ENCODE measurements at places on chromosomes 7 and 10.

DNA sequence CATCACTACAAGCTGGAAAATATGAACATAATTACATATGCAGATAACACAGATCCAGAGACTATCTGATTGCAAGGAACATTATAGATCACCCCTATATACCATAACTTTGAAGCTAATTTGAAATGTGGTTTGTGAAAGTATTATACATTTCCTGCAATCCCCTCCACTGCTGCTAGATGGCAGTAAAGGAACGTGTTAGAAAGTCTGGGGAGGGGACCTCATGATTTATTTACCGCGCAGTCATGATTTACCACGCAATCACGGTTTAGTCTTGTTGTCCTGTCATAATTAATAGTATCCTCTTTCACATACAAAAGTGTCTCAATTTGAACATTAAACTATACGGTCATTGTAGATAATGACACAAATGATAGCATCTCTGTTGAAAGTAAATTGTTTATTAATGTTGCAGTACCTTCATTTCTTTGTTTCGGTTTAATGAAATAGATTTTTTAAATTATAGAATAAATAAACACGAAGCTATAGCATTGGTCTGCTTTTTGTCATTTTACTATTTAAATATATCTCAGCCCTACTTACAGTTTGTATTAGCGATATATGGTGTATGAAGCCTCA is 145.3 kb upstream of the PRSS1 start:
- DNase-seq = no peak

GRCh38 chr7:25653384-25653783 is 425.1 kb upstream of the NPVF start:
- DNase-seq = no peak

- no peak for DNase-seq
Observed at GRCh38 chr10:47367646-47368045, 16.4 kb downstream of the ZNF488 start.

DNA sequence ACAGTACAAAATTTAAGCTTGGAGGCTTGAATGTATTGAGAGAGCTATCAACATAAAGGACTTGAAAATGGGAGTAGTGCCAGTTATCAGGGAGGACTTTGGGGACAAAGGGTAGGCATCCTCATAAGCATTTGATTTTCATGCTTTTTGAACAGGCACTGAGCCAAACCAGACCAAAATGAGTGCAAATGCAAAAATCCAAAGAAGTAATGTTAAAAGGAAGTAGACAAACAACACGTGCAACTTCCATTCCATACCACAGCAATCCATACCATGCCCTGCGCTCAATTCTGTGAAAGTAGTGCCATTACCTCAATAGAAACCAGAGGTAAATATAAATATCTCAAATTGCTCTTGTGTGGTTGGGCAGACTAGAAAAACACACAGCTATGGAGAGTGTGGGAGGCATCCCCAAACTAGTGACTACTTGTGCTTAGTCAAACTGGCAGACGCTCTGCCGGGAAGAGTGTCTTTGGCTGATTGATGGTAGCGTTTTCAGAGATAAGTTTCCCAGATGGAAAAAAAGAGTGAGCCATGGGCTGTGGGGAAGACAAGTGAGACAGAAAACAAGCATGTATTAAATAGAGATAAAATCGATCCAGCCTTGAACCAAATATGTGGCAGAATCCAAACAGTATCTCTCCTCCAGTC is 161.5 kb downstream of the CREB5 start:
- DNase-seq = no peak

DNA sequence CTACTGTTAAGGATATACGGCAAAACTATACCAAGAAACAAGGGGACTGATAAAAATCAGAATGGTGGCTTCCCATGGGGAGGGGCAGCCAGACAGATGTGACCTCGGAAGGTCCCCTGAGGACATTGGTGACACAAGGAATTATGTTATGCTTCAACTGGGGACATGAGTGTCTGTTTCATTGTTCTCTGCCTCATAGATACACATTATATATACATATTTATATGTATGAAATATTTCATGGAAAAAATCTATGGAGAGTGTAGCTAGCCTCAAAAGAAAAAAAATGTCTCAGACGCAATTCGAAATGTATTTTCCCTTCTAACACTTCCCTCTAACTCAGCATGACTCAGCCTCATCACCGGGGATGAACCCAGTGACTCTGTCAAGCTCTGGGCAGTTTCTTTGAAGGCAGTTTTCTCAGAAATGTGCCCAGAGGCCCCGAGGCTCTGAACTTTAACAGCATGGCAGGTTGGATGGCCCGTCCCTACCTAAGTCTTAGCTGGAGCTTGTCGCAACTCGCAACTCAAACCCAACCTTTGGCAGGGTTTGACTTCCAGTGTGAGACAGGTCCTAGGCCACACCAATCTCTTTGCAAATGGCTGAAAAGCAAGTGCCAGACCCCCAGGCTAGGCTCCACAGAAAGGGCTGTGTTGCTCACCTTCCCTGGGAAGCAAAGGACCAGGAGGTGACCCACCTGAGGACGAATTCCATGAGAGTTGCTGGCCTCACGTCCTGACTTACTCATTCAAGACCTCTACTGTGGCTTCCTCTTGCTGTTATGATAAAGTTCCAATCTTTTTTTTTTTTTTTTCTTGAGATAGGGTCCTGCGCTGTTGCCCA is 86.9 kb downstream of the CARD11 start:
- peak; percentile 24 for DNase-seq

GRCh38 chr7:41977151-41977651 is 259.8 kb downstream of the GLI3 start:
- DNase-seq = no peak

GRCh38 chr10:48633381-48634197 is 28.7 kb upstream of the ARHGAP22 start:
- DNase-seq = no peak

DNA sequence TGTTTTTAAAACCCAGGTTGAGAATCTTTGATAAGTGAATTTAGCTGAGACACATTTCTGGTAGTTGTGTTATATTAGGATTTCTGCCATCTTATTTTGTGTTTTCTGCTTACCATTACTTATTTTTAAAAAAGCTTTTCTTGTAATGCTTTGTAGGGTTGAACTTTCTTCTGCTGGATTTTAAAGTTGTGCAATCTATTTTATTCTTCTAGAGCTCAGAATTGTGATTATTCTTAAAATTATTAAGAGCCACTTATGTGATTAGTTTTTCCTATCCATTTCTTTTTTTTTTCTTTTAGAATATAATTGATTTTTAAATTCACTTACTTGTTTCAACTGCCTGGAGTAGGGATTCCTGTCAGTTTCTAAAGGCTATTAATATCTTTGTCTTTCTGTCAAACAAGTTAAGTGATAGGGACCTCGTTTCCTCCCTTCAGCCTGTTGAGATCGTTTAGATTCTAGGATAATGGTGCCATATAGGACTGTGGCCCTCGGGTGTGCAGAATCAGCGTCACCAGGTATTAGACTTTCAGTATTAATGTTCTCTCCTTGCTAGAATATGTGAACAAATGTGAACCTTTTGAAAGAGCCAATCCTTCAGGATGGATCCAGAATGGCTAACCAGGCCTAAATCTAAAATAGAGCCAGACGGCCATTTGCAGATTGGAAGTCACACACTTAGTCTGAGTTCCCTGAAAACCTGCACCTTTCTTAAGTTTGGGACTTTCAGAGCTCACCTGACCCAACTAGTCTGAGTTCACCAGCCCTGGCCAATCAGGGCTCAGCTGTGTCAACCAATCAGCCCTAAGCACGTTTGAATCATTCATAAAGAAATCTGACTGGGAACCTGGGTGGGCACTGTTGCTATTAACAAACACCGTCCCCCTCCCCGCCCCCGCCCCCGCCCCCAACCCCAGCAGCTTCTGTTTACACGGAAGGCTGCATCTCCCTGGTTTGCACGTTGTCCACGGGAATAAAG is 26.2 kb downstream of the CUX1 start:
- no peak for DNase-seq

- DNase-seq = no peak
Observed at GRCh38 chr10:7491949-7492659, 81.3 kb upstream of the SFMBT2 start.

DNA sequence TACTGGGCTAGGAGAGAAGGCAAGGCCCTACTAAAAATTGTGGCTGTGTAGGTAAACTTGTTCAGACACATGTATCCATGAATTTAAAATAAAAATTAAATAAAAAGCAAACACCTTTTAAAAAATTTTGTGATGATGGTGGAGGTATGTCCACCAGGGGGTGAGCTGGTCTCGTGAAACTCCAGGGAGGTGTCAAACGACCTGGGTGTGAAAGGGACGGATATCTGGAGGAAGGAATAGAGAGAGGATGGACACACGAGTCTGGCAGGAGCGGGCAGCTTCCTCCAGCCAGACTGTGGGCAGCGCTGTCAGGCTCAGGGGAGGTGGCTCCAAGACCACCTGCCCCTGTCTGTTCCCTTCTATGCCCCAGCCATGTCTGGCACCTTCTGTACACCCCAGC is 34.8 kb upstream of the DMBT1 start:
- no peak for DNase-seq

DNA sequence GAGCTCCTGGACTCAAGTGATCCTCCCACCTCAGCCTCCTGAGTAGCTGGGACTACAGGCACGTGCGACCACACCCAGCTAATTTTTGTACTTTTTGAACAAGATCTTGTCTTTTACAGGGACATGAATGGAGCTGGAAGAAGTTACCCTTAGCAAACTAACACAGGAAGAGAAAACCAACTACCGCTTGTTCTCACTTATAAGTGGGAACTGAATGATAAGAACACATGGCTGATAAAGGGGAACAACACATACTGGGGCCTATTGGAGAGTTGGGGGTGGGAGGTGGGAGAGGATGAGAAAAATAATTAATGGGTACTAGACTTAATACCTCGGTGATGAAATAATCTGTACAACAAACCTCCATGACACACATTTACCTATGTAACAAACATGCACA is 70.9 kb upstream of the INHBA start:
- DNase-seq = no peak

GRCh38 chr7:26949319-26949718 is 84.9 kb upstream of the SKAP2 start:
- DNase-seq = no peak

DNA sequence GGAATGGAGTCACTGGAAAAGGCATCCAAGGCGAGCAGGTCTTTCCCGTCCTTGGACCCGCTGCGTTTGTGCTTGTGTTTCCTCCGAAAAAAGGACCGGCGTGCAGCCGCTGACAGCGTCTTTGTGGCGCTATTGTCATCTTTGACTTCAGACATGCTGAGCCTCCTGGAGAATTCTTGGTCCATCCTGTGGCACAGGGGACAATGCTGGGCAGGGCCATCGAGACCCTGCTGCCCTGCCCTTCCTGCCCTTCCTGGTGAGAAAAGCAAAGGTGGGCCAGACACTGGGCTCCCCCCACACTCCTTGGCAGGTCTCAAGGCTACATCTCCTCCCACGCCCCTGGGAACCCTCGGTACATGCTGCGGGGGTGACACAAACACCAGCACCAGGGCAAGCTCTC is 120.9 kb downstream of the DLG5 start:
- DNase-seq = no peak

DNA sequence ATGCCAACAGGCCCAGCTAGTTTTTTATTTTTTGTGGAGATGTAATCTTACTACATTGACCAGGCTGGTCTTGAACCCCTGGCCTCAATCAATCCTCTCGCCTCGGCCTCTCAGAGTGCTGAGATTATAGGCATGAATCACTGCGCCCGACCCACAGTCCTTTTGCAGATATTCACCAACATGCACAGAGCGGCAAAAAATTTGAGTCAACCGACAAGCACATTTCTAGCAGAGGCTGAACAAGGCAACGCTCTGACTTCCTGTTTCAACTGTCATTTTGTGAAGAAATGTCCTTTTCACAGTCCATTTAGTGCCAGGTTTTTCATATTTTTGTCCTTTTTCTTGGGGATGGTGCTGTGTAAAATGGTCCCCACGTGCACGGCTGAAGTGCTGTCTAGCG is 71.1 kb upstream of the KAT6B start:
- no peak for DNase-seq

Measured in activated T-helper 9 cell treated with anti-CD3 and anti-CD28 coated beads, Interleukin-2, amount 50 U/mL, for 16 hours (primary cell).